Cortex of kidney (tissue), 1 donor: ENCODE measurements at places on chromosomes 3 and 15.

DNA sequence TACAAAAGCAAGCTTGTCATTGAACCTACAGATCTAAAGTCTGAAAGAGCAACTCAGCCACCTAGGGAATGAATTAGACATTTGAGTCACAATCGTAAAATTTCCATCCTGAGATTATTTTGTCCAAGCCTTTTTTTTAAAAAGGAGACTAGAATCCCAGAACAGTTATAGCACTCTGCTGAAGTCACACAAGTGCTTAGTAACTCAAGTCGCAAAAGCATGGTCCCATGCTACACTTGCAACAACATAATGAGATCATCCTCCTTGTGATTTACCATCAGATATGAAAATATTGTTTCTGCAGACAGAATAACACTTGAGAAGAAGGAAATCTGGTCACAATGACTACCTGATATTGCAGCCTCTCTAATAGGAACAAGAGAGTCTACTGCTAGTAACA lies 106.7 kb downstream of the ZIC4 start:
- DNase-seq = no peak

DNA sequence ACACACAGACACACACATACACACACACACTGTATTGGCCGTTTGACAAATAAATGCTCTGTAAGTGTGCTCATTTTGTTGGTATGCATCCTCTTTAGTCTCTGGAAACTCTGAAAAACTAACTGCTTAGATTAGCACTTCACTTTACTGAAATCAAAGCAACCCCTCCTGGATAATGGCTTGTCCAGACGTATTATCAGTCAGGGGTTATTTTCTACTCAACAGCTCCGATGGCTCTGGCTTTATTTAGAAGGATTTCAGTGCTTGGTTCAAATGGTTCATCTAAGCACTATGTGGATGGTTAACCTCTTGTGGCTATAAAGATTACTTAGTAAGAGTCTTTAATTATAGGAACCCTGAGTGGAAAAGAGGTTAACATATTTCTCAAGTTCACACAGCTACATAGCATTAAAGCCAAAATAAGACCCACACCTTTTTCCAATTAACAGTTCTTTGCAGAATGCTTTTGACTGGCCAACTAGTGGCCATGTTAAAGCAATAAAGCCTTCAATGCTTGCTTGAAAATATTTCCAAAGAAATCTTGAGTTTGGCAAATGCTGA lies 516.1 kb upstream of the NAALADL2 start:
- DNase-seq = no peak

DNA sequence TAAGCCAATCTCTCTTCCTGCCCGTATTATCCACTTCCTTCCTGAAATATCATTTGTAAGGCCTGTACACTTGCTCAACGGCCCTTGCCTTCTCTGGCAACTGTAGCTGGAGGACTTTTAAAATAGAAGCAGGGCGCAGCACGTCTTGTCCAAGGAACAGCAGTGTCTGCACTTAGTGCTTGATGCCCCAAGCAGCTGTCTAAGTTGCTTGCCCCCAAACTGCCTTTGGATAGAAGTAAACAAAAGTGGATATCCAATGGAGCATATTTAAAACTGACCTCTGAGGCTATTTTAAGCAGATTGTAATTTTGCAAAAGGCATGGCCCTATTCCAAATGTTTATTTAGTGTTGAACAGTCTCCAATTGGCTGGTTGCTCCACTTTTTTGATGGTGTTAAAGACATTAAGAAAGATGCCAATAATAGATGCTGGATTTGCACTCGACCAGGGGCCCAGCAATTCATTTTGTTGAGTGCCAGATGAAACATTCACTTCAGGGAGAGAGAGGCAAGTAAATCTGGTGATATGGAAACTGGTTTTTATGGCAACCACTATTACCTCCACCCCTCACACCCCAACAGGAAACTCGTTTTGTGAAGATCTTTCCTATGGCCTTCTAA lies 526.8 kb upstream of the TBL1XR1 start:
- DNase-seq = no peak

- no peak for DNase-seq
Observed at GRCh38 chr3:42803414-42804105, 730 bp downstream of the HIGD1A start.

DNA sequence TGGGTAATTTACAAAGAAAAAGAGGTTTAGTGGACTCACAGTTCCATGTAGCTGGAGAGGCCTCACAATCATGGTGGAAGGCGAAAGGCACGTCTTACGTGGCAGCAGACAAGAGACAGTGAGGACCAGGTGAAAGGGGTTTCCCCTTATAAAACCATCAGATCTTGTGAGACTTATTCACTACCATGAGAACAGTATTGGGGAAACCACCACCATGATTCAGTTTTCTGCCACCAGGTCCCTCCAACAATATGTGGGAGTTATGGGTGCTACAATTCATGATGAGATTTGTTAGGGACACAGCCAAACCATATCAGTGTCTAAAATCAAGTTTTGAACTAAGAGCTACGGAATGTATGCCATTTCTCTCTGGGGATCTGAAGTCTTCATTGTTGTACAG lies 354.8 kb upstream of the C2CD4B start:
- DNase-seq = no peak

- no peak for DNase-seq
Observed at GRCh38 chr15:48469681-48470080, 138.5 kb downstream of the DUT start.

- DNase-seq = no peak
Observed at GRCh38 chr15:33826201-33826600, 142.1 kb upstream of the CHRM5 start.

GRCh38 chr15:85880501-85881190 lies 85.9 kb upstream of the KLHL25 start:
- no peak for DNase-seq

DNA sequence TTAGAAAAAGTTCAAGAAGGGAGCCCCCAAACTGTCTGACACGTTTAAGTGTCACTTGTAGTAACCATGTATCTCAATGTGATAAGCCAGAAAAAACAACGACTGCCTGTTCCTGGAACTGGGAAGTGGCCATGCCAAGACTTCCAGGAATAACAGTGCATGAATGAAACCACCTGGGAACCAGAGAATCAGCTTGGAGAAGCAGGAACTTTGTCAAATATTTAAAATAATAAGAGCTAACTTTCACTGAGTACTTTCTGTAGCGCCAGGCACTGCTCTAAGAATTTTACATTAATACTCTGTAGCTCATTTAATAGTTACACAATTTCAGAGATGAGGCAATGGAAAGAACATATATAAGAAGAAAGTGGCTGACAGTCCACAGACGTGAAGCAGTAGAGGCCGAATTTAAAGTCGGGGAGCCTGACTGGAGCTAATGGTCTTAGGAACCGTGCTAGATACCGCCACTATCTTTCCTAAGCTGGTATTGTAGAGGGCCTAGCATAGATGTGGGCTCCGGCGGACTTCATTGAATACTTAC lies 876 bp downstream of the PLSCR1 start:
- no peak for DNase-seq

DNA sequence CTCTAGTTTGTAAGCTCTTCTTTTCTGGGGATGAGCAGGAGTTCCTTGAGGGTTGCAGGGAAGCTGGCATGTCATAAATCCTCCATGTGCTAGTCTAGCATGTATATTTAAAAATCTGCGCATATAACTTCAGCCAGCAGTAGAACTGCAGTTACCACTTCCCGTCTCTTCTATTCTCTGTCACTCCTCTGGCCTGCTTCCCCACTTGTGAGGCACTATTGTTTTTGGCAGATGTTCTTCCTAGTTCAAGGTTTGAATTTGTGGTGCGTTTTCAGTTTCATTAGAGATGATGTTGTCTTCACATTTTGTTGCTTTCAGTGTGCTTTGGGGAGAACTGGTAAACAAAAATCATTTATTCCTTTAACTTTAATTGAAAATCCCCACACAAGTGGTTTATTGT lies 169.1 kb upstream of the ZPLD1 start:
- no peak for DNase-seq

GRCh38 chr15:38085114-38085513 lies 150.7 kb downstream of the TMCO5A start:
- DNase-seq = no peak

- no peak for DNase-seq
Observed at GRCh38 chr15:82176542-82176941, 86.0 kb downstream of the EFL1 start.

DNA sequence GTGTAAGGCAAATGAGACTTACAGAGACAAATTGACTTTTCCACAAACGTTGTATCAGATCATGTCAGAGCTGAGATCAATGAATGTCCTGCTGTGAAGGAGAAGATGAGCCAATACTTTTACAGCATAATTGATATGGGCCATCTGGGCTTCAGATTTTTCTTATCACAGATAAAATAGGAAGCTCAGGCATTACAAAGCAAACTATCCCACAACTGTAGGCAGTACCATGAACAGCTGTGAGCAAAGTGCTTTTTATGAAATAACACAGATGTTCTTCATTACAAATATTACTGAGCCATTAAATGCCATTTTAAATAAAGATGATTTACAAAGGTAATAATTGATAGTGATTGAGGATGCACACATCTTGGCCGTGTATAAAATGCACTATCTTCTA lies 852.3 kb downstream of the OTOL1 start:
- no peak for DNase-seq

DNA sequence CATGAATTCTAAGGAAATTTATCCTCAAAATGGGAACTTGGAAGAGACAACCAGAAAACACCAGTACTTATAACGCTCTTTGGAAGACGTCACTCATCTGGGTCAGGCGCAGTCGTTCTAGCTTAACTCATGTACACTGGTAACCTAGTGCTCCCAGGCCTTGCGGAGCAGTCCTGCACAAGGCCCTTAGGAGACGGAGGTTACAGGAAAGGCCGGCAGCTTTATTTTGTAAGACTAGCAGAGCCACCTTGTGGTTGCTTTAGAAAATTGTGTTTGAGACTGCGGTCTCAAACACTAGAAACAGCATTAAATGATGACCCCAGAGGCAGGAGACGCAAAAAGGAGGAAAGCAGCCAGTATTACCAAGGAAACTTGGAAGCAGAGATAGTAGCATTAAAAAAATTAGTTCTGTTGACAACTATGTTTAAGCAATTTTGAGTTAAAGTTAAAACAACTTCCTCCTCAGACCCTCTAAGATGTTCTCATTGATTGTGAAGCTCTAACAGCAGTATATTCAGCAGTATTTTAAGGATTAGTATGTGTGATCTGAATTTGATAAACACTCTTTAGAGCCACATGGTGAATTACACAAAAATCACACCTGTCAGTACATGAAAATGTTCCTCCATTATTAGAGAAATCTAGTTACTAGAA lies 141.9 kb upstream of the C2CD4B start:
- DNase-seq = no peak
